ENCODE measurements at places on chromosomes 16 and 17. TPM values are rescaled to one million over a fixed set of nuclear protein-coding genes. Genes with fewer than 3 reads are reported as not detected.

The C16orf74 gene
- not detected for total RNA-seq

The RPGRIP1L gene
- 9.6 TPM for total RNA-seq

The AARS1 gene
- total RNA-seq, result 106 TPM

The TMEM208 gene
- 53.8 TPM for total RNA-seq

The PLXDC1 gene
- total RNA-seq, result 1.0 TPM

The USB1 gene
- 57.8 TPM for total RNA-seq

The KRT28 gene
- not detected for total RNA-seq

The ICAM2 gene
- 85.6 TPM for total RNA-seq

The SLFN14 gene
- total RNA-seq, result not detected

The IKZF3 gene
- total RNA-seq, result 18.3 TPM

The KRT33B gene
- not detected for total RNA-seq

The GPR179 gene
- total RNA-seq, result not detected

DNA sequence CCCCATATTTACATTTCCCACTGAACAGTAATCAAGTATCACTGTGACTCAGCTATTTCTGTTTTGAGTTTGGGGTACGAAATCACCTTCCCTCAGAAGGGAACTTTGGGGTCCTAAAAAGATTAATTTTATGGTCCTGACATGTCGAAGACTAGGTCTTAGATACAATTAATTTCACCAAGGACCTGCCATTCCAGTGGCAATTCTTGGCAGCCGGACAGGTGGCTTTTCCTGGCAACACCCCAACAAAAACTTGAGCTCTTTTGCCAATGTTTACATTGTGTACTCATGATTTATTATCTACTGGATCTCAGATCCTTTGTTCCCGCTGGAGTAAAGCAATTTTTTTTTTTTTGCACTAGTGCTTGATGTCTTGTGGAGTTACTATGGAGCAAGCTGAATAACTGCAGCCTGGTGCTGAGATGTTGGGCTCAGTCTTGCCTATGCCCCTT lies 14.4 kb downstream of the SLFN5 start:
- no peak for DNase-seq
- no peak overlapping the region for H3K4me3 ChIP-seq
- H3K36me3 ChIP-seq, result peaks cover 68% of the 10 kb centered on the region
- peaks cover 14% of the 10 kb centered on the region for H3K4me1 ChIP-seq

DNA sequence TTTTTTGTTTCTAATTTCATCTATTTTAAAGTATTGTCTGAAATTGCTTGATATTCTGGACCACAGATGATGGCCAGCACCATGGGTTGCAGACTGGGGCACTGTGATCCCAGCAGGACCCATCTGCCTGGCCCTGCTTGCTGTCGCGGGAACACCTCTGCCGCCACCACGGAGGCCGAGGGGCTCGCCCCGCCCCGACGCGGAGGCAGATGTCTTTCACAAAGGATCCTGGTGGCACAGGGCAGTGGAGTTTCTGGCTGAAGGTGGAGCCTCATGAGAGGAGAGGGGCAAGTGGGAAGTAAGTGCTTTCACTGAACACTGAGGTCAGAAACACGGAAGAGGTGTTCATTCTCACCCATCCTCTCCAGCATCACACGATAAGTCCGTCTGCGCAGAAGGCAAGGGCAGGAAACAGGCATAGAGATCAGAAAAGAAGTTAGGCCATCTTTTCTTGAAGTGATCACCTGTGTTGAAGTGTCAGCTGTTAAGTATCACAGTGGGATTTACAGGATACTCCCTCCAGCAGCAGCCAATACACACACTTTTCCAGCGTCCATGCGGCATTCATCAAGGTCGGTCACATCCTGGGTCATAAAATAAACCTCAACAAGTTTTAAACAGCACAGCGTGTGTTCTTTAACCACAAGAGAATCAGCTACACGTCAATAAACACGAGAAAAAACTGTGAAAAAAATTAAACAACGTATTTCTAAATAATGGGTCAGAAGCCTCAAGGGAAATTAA lies 194.5 kb downstream of the RPTOR start:
- H3K36me3 ChIP-seq, result peaks cover 54% of the 10 kb centered on the region
- peak overlapping the region; percentile 40 for H3K4me3 ChIP-seq
- no peaks in the 10 kb centered on the region for H3K27me3 ChIP-seq
- no peak for DNase-seq
- peaks cover 51% of the 10 kb centered on the region for H3K4me1 ChIP-seq

DNA sequence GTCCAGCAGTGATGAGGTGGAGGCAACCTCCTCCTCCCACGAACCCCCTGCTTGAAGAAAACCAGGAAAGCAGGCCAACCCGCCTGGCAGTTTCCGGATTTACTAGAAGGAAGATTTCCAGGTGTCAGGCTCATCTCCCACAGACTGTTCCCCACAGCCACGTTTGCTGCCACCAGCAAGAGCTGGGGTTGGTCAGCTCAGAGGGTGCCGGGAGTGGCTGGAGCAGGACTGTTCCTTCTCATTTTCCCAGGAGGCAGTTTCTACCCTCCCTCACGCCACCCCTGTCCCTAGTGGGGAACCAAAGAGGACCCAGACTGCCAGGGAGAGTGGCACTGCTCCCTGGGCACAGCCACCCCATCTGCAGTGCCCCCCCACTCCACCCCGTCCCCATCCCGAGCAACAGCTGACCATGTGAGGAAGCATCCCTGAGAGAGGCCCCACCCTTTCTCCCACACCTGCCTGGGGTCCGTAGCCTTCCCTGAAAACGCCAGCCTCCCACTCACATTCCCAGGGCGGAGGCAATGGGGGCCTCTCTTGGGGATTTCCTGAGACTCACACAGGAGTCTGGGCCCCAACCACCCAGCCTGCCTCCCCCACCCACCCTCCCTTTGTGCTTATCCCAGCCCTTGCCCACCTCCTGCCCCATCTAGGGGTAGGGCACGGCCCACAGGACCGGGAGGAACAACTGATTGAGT lies 5.9 kb downstream of the KRT17 start:
- no peaks in the 10 kb centered on the region for H3K4me1 ChIP-seq
- H3K36me3 ChIP-seq, result no peaks in the 10 kb centered on the region
- no peak overlapping the region for H3K27ac ChIP-seq
- no peak for DNase-seq

GRCh38 chr16:82470620-82471152 lies 156.1 kb upstream of the CDH13 start:
- no peaks in the 10 kb centered on the region for H3K4me1 ChIP-seq
- H3K4me3 ChIP-seq, result no peak overlapping the region
- H3K27ac ChIP-seq, result no peak overlapping the region
- peaks cover 2% of the 10 kb centered on the region for H3K27me3 ChIP-seq

- no peaks in the 10 kb centered on the region for H3K27me3 ChIP-seq
- no peaks in the 10 kb centered on the region for H3K36me3 ChIP-seq
- H3K4me3 ChIP-seq, result no peak overlapping the region
- H3K4me1 ChIP-seq, result no peaks in the 10 kb centered on the region
Observed at GRCh38 chr16:9567666-9568065, 476.2 kb downstream of the HAPSTR1 start.

DNA sequence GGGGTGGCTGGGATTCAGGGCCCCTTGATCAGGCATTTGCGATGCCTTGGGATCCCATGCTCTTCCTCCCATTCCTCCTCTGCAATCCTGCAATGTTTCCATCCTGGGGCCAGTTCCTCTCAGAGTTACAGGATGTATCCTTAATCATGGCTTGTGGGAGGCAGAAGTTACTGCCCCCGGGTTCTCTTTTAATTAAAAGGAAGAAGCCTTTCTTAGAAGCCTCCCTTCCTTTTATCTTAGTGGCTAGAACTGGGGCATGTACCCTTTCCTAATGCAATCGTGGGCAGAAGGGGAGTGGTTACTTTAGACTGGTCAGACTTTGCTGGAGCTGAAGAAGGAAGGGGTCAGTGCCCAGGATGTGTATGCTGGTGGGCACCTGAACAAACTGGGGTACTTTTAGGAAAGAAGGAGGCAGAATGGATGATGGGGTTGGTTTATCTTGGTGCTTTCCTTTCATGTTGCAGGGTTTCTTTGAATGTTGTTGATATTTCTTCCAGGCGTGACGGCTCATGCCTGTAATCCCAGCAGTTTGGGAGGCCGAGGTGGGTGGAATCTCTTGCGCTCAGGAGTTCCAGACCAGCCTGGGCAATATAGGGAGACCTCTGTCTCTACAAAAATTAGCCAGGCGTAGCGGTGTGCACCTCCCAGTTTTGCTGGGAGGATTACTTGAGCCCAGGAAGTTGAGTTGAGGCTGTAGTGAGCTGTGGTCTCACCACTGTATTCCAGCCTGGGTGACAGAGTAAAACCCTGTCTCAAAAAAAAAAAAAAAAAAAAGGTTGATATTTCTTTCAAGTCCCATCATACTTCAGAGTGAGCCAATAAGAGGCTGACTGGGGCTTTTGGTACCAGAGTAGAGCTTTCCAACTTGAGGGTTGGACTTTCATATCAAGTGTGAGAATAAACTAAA lies 13.2 kb upstream of the SPN start:
- H3K27me3 ChIP-seq, result no peaks in the 10 kb centered on the region
- H3K36me3 ChIP-seq, result no peaks in the 10 kb centered on the region
- no peak for DNase-seq
- peaks cover 18% of the 10 kb centered on the region for H3K4me1 ChIP-seq
- H3K27ac ChIP-seq, result peak overlapping the region; percentile 60
- no peak overlapping the region for H3K4me3 ChIP-seq

DNA sequence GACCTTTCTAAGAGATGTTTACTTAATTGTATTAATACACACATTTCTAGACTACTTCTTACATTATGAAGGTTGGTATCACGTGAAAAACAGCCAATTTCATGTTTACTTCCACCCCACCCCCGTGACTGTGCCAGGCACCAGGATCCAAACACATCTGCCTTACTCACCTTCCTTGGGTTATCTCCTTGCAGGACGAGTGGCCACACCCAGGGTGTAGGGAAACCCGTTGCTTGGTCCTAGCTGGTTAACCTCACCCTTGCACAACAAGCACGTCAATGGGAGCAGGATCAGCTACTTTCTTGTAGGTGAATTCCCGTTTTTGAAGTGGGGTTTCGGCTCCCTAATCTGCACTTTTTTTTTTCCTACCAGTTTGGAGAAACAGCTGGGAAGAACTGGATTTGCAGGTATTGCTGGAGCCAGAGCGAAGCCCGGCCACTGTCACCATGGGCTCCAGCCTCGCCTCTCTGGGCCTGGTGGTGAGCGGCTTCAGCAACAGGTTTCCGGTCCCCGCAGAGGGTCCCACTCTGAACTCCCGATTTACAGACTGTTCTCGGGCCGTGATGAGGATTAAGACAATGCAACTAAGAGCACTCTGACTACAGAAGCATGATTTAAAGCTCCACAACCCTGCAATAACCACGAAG lies 2.1 kb upstream of the UBB start:
- peaks cover 20% of the 10 kb centered on the region for H3K4me1 ChIP-seq
- H3K27ac ChIP-seq, result no peak overlapping the region
- H3K36me3 ChIP-seq, result peaks cover 28% of the 10 kb centered on the region

GRCh38 chr16:73089420-73089819 lies 41.5 kb upstream of the ZFHX3 start:
- H3K36me3 ChIP-seq, result no peaks in the 10 kb centered on the region
- no peak overlapping the region for H3K4me3 ChIP-seq
- DNase-seq, result no peak
- no peaks in the 10 kb centered on the region for H3K4me1 ChIP-seq

GRCh38 chr16:17483351-17483750 lies 12.6 kb upstream of the XYLT1 start:
- peaks cover 3% of the 10 kb centered on the region for H3K4me1 ChIP-seq
- H3K27ac ChIP-seq, result no peak overlapping the region
- peaks cover 25% of the 10 kb centered on the region for H3K27me3 ChIP-seq
- H3K4me3 ChIP-seq, result no peak overlapping the region
- DNase-seq, result no peak
- no peaks in the 10 kb centered on the region for H3K36me3 ChIP-seq

GRCh38 chr17:81120695-81121621 lies 44.3 kb upstream of the PVALEF start:
- H3K27ac ChIP-seq, result no peak overlapping the region
- H3K36me3 ChIP-seq, result no peaks in the 10 kb centered on the region
- H3K4me1 ChIP-seq, result peaks cover 4% of the 10 kb centered on the region
- H3K4me3 ChIP-seq, result no peak overlapping the region
- no peak for DNase-seq

DNA sequence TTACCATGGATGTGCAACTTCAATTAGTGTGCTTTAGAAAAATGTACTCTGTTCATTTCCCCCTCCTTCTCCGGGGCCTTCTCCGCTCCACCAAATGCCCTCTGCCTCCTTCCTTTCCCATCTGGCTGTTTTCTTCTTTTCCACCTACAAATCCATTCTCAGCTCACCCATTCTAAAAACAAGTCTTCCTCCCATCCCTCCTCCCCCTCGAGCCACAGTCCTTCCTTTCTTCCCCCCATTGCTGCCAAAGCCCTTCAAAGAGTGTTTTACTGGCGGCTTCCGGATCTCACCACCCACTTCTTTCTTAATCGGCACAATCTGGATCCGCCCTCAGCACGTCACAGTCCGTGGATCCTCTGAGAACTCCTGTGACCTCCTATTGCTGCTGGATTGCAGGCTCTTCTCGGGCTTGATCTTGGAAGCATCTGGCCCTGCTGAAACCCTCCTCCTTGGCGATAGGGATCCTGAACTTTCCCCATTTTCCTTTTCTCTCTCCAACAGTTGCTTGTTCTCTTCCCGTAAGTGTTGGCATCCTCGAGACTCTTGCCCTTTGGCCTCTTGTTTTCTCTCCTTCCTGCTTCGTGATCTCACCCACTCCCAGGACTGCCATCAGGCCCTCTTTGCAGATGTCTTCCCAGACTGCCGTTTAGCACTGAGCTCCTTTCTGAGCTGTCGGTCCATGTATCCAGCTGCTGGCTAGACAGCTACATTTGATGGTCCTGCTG lies 36.0 kb upstream of the FBXO47 start:
- peak; percentile 28 for DNase-seq
- peak overlapping the region; percentile 24 for H3K4me3 ChIP-seq
- peaks cover 6% of the 10 kb centered on the region for H3K27me3 ChIP-seq
- no peaks in the 10 kb centered on the region for H3K36me3 ChIP-seq
- H3K4me1 ChIP-seq, result peaks cover 22% of the 10 kb centered on the region

GRCh38 chr17:33892717-33893591 lies 362.1 kb upstream of the CCL2 start:
- no peak for DNase-seq
- H3K4me1 ChIP-seq, result no peaks in the 10 kb centered on the region
- H3K36me3 ChIP-seq, result no peaks in the 10 kb centered on the region
- H3K27me3 ChIP-seq, result peaks cover 3% of the 10 kb centered on the region

DNA sequence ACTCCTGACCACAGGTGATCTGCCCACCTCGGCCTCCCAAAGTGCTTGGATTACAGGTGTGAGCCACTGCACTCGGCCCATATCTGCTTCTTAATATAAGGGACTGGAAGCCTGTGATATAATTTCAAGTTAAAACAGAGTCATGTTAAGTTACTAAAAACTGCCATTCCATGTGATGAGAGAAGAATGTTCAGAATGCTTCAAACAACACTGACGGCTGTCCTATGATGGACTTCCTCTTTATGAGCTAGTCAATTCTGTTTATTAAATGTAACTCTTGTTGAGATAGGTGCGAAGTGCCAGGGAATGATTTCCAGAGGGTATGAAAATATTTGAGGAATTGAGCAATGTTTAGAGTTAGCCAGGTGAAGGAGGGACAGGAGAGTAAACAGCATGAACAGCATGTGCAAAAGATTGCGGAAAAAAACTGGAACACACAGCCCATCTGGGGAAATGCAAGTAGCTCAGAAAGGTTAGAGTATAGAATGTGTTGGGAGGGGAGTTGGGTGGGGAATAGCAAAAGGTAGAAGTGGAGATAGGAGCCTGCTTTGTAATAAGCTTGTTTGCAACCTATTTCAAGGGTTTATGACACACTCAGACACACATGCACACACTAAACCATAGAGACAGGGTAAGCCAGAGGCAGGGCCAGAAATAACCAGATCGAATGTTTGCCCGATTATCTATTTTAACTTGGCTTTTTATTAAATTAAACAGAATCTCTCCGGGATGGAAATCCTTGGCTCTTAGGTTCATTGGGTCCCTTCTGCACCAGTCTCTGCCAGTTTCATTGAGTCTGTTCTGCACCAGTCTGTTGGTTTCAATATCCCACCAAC lies 135.6 kb upstream of the COX10 start:
- no peak overlapping the region for H3K27ac ChIP-seq
- H3K4me3 ChIP-seq, result no peak overlapping the region
- no peaks in the 10 kb centered on the region for H3K4me1 ChIP-seq
- H3K27me3 ChIP-seq, result no peaks in the 10 kb centered on the region
